ENCODE measurements at places on chromosomes 12 and 14.

DNA sequence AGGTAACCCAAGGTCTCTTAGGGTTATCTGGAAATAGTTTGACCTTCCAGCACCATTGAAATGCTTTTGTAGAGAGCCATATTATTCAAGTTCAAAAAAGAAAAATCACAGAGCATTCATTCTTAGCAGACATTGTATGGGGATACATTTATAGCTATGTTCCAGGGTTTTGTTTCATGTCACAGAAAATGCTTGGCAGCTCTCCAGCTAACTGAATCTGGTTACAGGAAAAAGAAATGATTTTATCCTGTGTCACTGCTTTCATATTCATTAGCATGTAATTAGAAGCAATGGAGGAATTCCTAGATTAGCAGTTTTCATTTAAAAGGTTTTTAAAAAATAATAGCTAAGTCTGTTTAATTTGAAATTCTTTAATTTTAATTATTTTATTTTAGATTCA is 78.9 kb downstream of the SNAPC1 start:
- peak; percentile 43 for DNase-seq

DNA sequence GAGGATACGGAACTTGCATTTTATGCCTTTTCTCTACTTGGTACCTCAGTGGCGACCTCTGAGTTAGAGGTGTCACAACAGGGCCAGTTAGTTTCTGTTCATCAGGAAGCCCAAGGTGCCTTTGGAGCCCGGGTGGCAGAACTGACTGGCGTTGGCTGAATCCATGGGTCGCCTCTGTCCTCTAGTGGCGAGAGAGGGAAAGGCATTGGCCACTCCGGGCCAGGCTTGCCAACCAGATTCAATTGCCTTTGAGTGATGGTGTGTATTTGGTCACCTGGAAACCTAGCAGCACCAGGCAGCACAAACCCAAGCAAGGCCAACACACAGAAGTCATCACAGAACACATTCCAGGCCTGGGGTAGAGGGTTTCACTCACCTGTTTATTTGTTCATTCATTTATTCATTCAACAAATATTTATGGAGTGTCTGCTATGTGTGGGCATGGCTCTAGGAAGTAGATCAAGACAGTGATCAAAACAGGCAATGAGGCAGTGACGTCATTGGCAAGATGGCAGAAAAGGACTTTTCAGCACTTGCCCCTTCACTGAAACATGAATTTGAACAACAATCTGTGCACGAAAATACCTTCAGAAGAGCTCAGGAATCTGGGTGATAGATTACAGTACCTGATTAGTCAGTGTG is 40.5 kb upstream of the KCNA5 start:
- peak; percentile 71 for DNase-seq

GRCh38 chr14:68655911-68656316 is 137.0 kb downstream of the ZFP36L1 start:
- no peak for DNase-seq

DNA sequence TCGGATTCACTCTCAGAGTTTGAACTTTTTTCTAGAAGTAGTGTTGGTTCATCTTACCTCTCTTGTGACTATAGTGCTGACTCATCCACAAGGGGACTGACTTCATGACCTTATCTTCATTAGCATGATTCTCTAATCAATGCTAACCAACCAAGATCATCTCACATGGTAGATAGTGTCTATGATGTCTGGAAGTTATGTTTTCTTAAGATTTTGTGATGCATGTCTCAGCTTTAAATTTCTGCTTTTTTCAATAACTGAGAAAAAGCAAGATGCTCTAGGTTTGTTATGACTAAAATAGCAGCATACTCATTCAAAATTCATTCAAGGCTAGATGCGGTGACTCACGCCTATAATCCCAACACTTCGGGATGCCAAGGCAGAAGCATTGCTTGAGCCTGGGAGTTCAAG is 12.3 kb upstream of the SLC35E3 start:
- peak; percentile 62 for DNase-seq

DNA sequence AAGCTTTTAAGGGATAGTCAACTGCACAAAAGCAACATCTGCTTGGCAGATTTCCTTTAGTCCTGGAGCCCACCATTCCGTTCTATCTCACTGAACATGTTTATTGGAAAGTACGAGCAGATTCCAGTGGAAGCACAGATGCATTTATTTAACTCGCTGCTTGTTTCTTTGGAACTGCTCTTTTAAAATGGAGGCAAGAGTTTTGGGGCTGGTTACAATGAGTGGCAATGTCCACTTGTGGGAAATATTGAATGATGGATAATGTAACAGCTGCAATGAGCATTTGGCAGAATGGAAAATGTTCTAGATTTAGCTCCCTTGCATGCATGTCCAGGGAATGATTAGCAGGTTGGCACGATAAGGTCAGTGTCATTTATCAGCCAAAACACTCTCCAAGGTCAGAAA is 163.0 kb downstream of the ATP23 start:
- DNase-seq: no peak

DNA sequence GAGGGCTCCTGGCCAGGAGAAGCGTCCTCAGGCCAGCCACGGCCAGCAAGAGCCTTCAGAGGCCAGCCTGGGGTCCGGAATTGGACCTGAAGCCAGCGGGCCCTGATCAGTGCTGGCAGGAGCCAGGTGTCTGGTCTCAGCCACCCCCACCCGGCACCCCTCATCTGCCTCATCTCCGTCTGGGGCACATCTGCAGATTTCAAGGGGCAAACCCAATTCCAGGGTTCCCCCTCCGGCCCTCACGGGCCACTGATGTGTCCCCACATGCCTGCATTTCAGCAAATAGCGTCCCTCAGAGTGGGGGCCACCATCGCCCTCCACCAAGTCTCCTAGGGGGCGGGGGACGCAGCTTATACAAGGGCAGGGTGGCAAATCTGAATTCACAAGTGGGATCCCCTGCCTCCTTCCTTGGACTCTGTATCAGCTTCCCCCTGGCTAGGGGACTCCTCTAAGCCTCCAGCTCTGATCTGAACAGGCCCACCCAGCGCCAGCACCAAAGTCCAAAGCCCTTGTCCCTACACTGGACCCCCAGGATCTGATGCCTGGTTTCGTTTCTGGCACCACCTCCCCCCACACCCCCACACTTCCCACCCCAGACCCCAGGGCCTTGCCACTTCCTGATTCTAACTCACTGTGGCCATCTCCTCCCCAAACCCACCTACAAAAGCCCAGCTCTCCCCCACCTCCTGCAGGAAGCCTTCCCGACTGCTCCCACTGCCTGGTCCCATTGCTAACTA is 10.1 kb downstream of the TMEM179 start:
- DNase-seq: no peak

- peak; percentile 57 for DNase-seq
These were observed 217.9 kb upstream of the BTG1 start for GRCh38 chr12:92363295-92364146.

DNA sequence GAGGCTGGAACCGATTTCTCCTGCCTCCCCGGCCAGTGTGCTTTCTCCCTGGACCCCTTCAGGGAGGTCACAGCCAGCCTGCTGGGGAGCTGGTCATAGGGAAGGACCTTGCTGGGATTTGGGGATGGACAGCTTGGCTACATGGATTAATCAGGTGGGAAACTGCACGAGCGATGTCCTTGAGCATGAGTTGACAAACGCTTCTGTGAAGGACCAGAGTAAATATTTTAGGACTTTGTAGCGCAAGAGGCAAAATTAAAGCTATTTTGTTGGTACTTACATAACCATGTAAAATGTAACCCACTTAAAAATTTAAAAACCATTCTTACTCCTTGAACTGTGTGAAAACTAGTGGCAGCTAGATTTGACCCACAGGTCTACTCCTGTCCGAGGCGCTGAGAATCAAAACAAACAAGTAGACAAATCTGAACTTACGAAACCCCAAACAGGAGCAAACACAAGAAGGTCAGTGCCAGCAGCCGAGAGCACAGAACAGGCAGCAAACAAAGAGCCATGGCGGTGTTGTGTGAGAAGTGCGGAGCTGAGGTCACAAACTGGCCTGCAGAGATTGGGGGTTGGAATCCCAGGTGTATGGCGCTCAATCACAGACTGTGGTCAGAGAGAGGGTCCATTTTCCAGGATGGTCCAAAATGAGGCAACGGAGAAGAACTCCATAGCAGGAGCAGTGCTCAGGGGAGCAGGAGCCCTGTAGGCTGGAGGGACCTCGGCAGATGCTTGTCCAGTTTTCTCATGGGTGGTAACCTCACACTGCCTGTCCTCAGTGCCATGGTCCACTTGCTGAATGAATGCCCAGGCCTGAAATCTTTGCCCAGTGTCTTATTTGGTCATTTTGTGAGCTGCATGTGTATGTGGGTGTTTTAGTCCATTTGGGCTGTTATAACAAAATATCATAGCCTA is 79.2 kb upstream of the CLMN start:
- DNase-seq: no peak

- no peak for DNase-seq
These were observed 181.0 kb downstream of the MYRFL start for GRCh38 chr12:70005864-70006618.

DNA sequence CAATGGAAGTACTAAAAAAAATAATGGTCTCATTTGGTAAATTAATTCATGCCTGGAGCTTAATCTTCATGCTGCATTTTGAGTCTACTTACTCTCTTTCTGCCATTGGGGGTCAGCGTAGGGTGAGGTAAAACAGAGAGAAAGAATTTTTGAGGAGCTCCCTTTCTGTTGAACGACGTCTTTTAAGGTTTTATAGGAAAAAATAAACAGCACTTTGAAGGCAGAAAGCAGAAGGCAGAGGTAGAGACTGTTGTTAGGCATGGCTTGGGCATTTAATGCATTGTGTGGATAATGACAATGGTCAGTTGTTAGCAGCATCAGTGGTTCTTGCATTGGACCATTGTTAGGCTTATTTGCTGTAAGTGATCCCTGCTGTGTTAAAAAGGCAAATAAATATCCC is 557.2 kb upstream of the STXBP6 start:
- DNase-seq: no peak

- DNase-seq: peak; percentile 47
These were observed 283.1 kb downstream of the DPF3 start for GRCh38 chr14:72610831-72611200.

DNA sequence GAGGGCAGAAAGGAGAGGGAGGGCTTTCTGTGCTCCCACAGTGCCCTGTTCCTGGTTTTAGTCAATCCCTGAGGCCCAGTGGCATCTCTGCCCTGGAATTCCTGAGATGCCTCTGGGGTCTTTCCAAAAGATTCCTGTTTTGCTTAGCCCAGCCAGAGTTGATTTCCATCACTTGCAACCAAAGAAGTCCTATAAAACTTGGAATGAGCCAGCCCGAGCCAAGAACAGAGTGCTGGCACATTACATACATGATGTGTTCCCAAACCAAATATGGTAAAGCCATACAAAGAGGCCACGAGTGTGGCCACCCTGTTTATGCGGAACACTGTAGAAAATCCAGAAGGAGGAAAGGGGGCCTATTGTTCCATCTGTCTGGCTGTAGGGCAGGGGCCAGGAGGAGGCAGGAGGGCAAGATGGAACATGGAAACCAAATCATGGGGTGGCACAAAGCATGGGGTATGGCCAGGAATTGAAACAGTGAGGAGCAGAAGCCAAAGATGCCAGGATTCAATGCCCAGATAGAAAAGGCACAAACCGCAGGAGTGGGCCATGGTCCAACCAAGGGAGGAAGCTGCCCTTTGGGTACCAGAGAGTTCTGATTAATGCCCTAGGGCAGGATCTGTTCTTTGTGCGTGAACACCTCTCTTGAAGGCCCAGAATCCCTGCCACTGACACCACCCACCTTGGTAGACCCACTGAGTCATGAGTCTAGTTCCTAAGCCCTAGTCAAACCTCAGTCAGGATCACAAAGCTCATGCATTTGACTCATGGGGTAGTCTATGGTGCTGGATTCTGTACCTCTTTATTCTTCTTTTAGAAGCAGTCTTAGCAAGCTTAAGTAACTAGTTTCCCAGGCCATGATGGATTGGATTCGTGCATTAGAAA is 75.2 kb downstream of the LRRC74A start:
- peak; percentile 96 for DNase-seq

DNA sequence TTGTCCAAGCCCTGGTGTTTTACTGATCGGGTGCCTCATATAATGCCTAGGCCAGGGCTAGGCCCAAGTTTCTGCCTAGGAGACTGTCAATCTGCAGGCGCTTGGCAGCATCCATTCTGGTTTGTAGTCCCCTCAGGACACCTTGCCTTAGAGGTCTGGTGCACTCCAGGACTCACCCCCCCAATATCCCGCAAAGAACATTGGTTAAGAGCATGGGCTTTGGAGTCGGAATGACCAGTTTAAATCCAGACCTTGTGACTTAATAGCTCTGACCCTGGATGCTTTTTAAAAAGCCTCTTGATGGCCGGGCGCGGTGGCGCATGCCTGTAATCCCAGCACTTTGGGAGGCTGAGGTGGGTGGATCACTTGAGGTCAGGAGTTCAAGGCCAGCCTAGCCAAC is 60.0 kb downstream of the GALNT16 start:
- no peak for DNase-seq

GRCh38 chr14:21308132-21308478 is 28.2 kb downstream of the RPGRIP1 start:
- DNase-seq: no peak

GRCh38 chr12:63802012-63802608 is 22.4 kb downstream of the RXYLT1 start:
- peak; percentile 47 for DNase-seq

DNA sequence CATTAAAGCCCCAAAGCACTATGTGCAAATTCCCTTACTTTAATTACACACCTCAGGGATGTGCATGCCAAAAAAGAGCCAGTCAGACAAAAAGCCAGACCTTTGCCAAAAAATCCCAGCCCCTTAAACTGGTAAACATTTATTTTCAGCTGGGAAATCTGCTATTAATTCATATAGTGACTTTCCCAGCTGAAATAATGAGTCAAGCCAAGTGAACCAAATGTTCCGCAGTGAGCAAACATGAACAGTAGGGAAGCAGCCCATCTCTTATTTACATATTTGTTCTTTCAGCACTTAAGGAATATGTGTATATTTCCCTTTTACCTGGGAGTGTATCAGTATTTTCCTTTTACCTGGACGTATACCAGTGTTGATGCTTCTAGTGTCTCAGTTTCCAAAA is 44.0 kb upstream of the OTX2 start:
- DNase-seq: no peak

DNA sequence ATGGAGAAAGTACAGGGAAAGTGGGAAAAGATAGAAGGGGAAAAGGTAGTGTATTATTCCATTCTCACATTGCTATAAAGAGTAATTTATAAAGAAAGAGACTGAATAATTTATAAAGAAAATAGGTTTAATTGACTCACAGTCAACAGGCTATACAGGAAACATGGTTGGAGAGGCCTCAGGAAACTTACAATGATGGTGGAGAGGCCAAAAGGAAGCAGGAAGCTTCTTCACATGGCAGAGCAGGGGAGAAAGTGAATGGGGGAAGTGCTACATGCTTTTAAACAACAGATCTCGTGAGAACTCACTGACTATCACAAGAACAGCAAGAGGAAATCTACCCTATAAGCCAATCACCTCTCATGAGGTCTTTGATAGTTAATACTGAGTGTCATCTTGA is 725.0 kb upstream of the FLRT2 start:
- no peak for DNase-seq

- DNase-seq: no peak
These were observed 618 bp downstream of the RBP5 start for GRCh38 chr12:7127916-7128626.

Measured in fibroblast of skin of scalp (primary cell).